Fibroblast of skin of left quadriceps (primary cell): ENCODE measurements at places on chromosomes 2 and 18.

DNA sequence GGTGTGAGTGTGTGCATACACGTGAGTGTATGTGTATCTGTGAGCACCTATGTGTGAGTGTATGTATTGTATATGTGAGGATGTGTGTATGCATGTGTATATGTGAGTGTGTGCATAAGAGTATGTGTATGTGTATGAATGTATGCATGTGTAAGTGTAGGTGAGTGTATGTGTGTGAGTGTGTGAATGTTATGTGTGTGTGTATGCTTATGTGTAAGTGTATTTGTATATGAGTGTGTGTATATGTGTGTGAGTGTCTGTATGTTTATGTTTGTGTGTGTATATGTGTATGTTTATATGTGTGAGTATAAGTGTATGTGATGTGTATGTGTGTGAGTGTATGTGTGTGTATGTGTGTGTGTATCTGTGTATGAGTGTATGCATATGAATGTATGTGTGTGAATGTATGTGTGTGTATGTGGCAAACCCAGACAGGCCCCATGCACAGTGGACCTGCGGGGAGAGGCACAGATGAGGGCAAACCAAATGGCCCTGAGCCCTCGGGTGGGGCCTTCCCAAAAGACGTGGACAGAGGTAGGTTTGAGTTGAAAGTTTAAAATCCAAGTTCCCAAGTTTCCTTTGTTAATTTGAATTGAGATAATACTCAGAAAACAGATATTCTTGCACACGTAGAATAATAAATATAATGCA is 51.5 kb downstream of the EDAR start:
- no peak for DNase-seq

- DNase-seq, result no peak
Observed at GRCh38 chr2:171745141-171745540, 57.9 kb downstream of the DYNC1I2 start.

DNA sequence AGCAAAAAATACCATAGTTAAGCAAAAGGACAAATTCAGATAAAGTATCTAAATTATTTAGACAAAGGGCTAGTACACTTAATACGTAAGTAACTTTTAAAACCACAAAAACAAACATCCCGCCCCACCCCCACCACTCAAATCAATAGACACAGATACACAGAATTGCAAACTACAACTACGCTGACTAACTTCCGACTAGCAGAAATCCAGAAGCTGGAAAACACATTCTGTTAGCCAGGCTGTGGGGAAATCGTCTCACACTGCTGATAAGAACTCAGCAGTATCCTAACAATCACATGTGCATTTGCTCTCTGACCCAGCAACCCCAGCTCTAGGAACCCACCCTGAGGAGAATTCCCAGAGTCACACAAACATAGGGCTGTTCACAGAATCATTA is 16.6 kb downstream of the FAM168B start:
- DNase-seq, result no peak

- DNase-seq, result no peak
Observed at GRCh38 chr2:218761795-218762194, 20.2 kb upstream of the CYP27A1 start.

DNA sequence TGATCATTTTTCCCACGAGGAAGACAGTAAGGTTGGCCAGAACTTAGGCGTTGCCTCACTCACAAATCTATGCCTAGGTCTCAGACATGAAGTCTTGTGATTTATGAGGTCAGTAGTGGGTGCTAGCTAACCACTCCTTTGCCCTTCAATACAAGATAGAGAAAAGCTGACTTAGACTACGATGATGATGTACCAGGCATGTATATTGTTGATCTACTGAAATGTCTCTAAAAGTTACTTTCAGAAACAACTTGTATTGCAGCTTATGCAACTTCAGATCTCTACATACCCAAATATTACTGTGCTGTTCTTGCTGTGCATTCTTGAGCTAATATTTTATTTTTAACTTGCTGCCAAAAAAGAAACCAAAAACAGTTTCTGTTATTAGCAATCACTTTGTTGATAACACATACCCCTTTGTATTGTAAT is 30.6 kb downstream of the MAPRE2 start:
- no peak for DNase-seq

- no peak for DNase-seq
Observed at GRCh38 chr2:42353792-42354429, 7.1 kb downstream of the COX7A2L start.

DNA sequence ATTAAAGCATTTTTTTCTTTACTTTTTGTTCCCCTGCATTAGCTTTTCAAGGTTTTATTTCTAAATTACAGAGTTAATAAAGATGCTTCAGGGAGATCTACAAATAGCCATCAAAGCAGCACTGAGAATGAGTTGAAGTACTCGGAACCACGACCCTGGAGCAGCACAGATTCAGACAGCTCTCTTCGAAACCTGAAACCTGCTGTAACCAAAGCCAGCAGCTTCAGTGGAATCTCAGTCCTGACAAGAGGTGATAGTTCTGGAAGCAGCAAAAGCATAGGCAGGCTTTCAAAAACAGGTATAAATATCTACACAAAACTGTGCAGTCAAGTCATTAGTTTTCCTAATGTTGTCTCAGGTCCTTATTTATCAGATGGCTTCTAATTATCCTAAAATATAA is 102.8 kb upstream of the UBXN4 start:
- no peak for DNase-seq

GRCh38 chr2:108145557-108146326 is 94.0 kb upstream of the SULT1C3 start:
- no peak for DNase-seq

GRCh38 chr2:108614659-108615058 is 80.4 kb downstream of the LIMS1 start:
- DNase-seq, result no peak

GRCh38 chr2:183825710-183826109 is 701.5 kb downstream of the NUP35 start:
- no peak for DNase-seq

GRCh38 chr2:218095853-218096252 is 26.8 kb downstream of the RUFY4 start:
- DNase-seq, result no peak

DNA sequence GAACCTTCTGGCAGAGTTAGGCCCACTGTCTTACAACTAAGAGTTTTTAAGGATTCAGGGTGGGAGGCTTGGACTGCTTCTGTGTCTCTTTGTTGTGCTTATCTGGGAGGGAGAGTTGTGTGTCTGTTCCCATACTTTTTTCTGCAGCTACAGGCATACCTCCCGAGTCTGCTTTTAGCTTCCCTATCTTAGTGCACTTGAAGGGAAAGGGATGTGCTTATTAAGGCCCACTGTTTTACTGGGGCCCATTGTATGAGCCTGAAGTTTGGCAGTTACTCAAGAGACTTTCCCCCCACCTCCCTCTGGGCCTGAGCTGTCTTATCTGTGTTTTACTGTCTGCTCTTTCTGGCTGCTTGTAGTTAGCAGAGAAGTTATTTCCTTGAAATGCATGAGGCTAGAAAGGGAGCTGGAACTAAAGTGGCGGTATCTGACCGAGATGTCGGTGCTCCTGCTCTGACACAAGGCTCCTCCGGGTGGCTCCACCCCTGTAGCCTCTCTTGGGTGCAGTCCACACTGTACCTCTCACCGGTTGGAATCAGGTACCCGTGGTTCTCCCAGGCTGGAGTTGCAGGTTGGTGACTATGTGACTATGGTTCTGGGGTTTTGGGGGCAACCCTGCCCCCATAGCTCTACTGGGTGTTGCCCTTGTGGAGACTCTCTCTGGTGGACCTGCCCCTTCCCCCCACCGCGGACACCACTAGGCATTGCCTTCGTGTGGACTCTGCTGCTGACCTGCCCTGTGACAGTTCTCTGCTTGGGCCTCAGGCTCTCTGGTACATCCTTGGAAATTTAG is 12.9 kb downstream of the UBR3 start:
- DNase-seq, result no peak

DNA sequence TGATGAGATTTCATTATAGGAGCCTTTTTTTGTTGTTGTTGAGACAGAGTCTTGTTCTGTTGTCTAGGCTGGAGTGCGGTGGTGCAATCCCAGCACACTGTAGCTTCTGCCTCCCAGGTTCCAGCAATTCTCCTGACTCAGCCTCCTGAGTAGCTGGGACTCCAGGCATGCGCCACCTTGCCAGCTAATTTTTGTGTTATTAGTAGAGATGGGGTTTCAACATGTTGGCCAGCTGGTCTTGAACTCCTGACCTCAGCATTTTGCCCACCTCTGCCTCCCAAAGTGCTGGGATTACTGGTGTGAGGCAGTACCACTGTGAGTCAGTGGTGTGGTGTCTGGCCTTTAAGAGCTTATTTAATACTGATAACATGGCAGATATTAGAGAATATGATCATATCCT is 60.1 kb downstream of the MOB4 start:
- DNase-seq, result no peak

GRCh38 chr2:135050684-135051083 is 1.4 kb upstream of the RAB3GAP1 start:
- no peak for DNase-seq

GRCh38 chr2:158907926-158908456 is 60.4 kb upstream of the TANC1 start:
- DNase-seq, result no peak

DNA sequence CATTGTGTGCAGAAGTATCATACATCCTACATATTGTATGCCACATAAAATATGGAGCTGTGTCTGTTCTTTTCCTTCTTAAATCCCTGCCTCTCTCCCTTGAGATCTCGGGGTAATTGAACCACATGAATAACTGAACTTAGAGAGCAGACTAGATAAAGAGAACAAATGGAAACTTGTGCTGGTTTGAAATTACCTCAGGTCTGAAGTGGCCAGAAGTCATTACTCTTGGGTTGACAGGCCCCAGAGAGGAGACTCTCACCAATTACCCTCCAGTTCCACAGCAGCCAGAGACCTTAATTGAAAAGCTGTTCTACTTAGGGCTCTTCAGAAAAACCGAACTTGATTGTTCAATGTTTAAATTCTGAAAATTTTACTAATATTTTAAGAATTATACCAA is 5.0 kb upstream of the ADAM17 start:
- DNase-seq, result no peak

DNA sequence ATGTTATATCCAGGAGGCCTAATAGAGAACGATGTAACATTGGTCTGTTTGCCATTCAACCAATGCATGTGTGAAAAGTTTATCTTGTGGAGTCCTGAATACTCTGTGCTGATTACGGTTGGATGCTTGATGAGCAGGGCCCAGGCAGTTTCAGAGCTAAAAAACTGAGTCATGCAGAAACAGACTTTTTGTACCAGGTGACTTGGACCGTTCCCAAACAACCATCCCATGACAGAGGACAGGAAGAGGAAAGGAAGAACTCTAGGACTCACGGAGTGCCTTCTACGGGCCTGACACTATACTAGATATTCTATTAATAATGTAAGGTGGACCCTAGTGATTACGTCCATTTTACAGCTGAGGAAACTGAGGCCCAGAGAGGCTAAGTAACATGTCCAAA is 142.1 kb downstream of the ARHGAP28 start:
- DNase-seq, result no peak

GRCh38 chr18:46046126-46046525 is 25.9 kb downstream of the PSTPIP2 start:
- no peak for DNase-seq

DNA sequence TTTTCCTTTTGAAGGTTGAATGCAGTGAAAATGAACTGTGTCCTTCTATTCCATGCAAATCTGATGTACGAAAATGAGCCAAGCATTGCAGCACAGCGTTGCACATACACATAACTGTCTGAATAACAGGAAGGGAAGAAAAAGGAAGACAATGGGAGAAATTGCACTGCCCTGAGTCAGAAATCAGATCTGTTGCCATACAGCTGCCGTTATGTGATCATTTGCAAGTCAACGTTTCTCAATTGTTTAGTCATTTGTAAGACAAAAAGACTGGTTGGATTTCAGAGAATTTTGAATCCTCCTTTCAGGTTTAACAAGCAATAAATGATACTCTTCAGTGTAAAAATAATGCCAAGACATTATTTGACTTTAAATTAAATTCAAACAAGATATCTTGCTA is 284.1 kb downstream of the DSEL start:
- no peak for DNase-seq

DNA sequence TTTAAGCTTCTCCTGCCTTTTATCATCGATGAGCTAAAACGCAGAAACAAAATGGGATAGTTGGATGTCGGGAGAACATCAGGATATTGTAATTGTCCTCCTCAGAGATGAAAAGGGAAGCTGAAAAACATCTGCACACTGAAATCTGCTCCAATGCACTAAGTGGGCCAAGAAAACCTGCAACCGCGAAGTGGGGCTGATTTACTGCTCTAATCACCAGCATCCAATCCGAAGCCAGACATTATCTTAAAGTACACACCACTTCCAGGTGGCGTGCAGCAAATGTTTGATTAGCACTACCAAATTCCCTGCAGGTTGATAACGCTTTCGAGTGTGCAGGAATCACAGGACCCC is 230.3 kb upstream of the SLC14A2 start:
- no peak for DNase-seq

GRCh38 chr18:74110976-74111375 is 36.7 kb downstream of the FBXO15 start:
- DNase-seq, result no peak
